ENCODE measurements at places on chromosomes 12 and 14.

DNA sequence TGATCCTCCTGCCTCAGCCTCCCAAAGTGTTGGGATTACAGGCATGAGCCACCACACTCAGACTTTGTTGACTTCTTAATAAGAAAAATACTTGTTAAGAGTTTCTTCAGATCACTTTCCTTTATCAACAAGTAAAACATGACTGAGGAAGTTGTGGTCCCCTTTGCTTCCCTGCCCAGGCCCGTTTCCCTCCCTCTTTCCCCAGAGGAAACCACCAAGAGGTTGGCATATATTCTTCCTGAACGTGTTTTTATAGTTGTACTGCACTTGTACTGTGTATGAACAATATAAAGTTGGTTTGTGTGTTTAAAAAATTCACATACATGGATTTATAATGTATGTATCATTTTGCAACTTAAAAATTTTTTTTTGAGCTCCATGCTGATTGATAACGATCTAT lies 28.4 kb downstream of the PTPN11 start:
- DNase-seq: no peak

DNA sequence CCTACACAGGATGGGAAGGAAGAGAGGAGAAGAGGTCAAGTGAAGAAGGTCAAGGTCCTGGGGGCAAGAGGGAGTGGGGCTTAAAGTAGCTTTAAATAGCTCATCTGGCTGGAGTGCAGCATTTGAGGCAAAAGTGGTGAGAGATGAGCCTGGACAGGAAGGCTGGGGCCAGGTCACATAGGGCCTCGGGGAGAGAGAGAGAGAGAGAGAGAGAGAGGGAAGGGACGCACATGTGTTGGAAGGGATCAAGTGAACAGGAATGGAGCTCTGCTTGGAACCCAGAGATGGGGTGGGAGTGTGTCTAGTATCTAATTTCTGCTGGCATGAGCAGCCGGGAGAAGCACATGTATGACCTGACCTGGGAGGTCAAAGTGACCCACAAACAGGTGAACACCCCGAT lies 407.5 kb downstream of the MED13L start:
- no peak for DNase-seq

DNA sequence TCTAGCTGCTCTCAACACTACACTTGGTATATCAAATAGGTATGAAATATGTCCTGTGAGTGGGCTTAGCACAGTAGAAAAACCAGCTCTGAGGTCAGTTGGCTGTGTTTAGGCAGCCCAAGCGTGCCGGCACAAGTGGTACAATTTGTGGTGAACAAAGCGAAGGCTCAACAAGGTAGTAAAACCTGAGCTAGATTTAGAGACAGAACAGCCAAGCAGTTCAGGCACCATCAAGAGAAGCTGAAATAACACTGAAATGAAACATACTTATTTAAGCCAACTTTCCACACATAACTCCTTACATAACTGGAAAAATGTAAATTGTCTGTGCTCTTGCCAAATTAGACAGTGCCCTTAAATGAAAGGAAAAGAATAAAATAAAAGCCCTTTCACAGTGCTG lies 596.8 kb upstream of the FBXO33 start:
- DNase-seq: no peak

GRCh38 chr12:111757361-111758119 lies 9.2 kb upstream of the ALDH2 start:
- DNase-seq: no peak

- DNase-seq: no peak
Observed at GRCh38 chr12:105419606-105420005, 89.1 kb downstream of the C12orf75 start.

DNA sequence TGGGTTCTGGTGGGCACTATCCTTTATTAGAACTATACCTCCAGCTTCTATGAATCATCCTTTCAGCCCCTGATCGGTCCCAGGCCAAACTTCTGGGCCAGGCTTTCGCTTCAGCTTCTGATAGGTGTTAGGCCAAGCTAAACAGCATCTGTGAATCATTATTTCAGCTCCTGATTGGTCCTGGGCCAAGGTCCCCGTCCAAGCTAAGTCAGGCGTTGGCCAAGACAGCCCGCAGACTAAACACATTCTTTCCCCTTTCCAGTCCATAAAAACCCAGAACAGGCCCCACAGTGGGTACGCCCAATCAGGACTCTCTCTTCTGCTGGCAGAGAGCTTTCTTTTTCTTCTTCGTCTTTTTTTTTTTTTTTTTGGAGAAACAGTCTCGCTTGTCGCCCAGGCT lies 1808.9 kb upstream of the SEL1L start:
- DNase-seq: no peak

- no peak for DNase-seq
Observed at GRCh38 chr14:74919421-74920165, 3.5 kb downstream of the RPS6KL1 start.

Measured in stimulated activated CD8-positive, alpha-beta memory T cell treated with anti-CD3 and anti-CD28 coated beads, Interleukin-4, amount 100 ng/mL, for 48 hours (primary cell).